ENCODE measurements at places on chromosomes 13 and 19. TPM values are rescaled to one million over a fixed set of nuclear protein-coding genes. Genes with fewer than 3 reads are reported as not detected.

MISP gene
- total RNA-seq, result not detected

- no peak overlapping the region for H3K27ac ChIP-seq
- no peaks in the 10 kb centered on the region for H3K27me3 ChIP-seq
- peaks cover 13% of the 10 kb centered on the region for H3K4me1 ChIP-seq
- peak; percentile 30 for DNase-seq
- H3K36me3 ChIP-seq, result no peaks in the 10 kb centered on the region
Measured at GRCh38 chr19:23991170-23991569, 76.5 kb downstream of the ZNF726 start.

DNA sequence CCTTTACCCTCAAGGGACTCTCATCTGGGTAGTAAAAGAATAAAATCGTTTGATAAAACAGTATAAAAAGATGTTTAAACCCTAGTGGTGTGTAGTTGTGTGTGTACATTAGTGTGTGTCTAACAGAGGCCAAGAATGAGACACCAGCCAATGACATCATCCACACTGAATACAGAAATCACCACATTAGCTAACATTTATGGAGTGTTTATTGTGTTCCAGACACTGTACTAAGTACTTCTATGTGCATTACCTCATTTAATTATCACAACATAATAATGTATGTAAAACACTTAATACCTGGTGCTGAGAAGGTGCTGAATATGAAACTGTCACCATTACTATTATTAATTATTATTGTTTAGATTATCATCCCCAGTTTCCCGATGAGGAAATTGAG, 49.1 kb upstream of the UQCRFS1 start:
- H3K27me3 ChIP-seq, result peaks cover 3% of the 10 kb centered on the region
- H3K27ac ChIP-seq, result no peak overlapping the region
- no peaks in the 10 kb centered on the region for H3K36me3 ChIP-seq
- DNase-seq, result no peak
- no peaks in the 10 kb centered on the region for H3K4me1 ChIP-seq
- no peak overlapping the region for H3K4me3 ChIP-seq

ZNF793 gene
- total RNA-seq, result 3.5 TPM

KBTBD6 gene
- 3.9 TPM for total RNA-seq

DNA sequence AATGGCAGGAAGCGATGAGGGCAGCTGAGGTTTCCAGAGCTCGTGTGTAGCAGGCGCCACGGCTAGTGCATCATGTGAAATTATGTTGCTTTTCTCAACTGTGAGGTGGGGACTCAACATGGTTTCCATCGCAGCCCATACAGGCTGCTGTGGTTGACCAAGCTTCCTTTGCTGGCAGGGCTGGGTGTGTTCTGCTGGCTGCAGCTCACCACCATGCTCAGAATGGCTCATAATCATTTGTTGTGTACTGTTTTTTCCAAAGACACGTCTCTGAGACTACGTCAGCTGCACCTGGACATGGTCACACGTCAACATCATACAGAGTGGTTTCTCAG, 16.1 kb upstream of the RASA3 start:
- H3K4me3 ChIP-seq, result peak overlapping the region; percentile 45
- H3K27me3 ChIP-seq, result no peaks in the 10 kb centered on the region
- DNase-seq, result peak; percentile 93
- H3K4me1 ChIP-seq, result peaks cover 82% of the 10 kb centered on the region
- H3K27ac ChIP-seq, result peak overlapping the region; percentile 89

KCNRG gene
- 0.18 TPM for total RNA-seq

DNA sequence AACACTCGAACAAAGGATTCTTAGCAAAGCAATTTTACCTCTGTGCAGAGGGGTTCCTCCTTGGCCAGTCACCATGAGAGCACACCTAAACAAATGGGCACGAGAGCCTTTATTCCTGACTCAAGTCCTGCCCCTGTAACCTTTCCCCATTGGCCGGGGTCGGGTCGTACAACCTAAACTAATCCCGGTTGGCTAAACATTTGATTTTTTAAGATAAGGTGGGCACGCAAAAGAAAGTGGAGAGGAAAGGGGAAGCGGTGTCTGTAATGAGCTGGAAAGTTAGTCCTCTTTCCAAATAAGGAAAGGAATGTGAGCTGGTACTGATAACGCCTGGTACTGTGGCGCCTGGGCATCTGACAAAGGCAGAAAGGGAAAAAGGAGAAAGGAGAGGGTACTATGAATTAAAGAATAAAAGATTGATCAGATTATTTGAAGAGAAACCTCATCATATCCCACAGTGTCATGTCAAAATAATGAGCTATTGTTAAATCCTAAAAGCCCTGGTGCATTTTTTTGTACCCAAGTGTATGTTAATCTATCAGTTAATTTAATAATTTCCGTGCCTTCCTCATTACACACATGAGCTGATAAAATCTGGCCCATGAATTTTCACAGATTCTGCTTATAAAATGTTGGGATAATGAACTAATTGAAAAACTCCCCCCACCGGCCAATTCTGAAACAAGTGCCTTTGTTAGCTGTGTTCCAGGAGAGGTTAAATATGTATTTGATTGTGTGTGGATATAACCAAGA, 335.7 kb downstream of the RFC3 start:
- peaks cover 10% of the 10 kb centered on the region for H3K4me1 ChIP-seq
- no peak overlapping the region for H3K27ac ChIP-seq
- H3K27me3 ChIP-seq, result peaks cover 7% of the 10 kb centered on the region
- DNase-seq, result no peak
- no peaks in the 10 kb centered on the region for H3K36me3 ChIP-seq
- no peak overlapping the region for H3K4me3 ChIP-seq

DNA sequence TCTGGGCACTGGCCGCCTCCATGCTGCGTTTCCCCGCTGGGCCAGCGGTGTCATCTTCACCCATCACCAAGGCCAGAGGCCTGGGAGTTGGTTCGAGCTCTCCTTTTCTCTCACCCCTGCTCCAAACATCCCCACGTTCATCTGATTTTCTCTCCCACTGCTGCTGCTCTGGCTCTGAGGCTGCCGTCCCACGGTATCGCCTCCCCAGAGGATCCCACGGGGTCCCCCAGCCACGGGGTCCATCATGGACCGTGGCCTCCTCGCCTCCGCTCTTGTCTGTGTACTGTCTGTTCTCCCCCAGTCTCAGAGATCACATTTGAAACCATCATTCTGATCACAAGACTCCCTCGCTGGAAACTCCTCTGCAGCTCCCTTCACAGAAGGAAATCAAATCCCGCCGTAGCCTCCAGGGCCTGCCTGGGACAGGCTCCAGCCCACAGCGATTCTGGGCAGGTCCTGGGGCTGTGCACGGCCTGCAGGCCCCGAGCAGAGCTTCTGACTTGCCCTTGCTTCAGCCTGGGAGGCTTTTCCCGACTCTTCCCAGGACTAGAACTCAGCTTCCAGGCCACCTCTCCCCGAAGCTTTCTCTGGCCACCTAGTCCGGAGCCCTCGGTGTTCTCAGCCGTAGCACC, 64.2 kb downstream of the SOX1 start:
- H3K36me3 ChIP-seq, result no peaks in the 10 kb centered on the region
- DNase-seq, result no peak
- no peak overlapping the region for H3K4me3 ChIP-seq
- H3K27ac ChIP-seq, result no peak overlapping the region
- H3K27me3 ChIP-seq, result peaks cover 1% of the 10 kb centered on the region

DNA sequence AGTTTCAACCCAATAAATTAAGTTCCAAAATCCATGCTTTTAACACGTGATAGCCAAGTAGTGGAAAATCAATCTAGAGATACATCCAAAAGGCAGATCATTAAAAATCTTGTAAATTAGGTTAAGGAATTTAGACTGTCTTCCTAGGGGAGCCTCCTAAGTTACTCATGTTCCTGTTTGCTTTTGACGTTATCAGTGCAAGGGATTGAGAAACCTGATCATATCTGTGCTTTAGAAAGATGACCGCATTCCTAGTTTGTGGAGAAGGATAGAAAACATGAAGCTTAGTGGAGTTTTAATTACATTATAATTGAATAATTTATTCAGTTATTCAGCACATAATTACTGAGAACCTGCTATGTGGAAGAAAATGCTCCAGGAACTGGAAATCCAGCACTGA, 251.0 kb upstream of the ARGLU1 start:
- H3K36me3 ChIP-seq, result no peaks in the 10 kb centered on the region
- no peak for DNase-seq
- H3K27ac ChIP-seq, result no peak overlapping the region
- no peak overlapping the region for H3K4me3 ChIP-seq

DNA sequence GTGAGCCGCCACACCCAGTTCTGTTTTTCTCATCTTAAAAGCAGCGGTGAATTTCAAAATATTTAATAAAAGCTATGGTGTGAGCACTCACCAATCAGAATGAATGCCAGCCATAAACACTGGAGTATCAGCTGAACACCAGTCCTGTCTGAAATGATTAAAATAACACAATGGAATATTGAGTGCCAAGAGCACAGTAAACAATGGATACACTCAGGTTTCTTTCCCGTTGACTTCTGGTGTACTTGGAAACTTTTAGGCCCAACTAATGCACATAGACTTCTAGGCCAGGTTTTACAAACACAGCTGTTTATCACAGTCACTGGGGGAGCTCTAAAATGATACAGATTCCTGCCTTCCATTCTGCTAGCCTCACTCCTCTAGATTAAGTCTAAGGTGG, 68.3 kb downstream of the SLC6A16 start:
- no peak overlapping the region for H3K27ac ChIP-seq
- H3K27me3 ChIP-seq, result peaks cover 24% of the 10 kb centered on the region
- H3K36me3 ChIP-seq, result no peaks in the 10 kb centered on the region
- DNase-seq, result no peak
- no peaks in the 10 kb centered on the region for H3K4me1 ChIP-seq

DNA sequence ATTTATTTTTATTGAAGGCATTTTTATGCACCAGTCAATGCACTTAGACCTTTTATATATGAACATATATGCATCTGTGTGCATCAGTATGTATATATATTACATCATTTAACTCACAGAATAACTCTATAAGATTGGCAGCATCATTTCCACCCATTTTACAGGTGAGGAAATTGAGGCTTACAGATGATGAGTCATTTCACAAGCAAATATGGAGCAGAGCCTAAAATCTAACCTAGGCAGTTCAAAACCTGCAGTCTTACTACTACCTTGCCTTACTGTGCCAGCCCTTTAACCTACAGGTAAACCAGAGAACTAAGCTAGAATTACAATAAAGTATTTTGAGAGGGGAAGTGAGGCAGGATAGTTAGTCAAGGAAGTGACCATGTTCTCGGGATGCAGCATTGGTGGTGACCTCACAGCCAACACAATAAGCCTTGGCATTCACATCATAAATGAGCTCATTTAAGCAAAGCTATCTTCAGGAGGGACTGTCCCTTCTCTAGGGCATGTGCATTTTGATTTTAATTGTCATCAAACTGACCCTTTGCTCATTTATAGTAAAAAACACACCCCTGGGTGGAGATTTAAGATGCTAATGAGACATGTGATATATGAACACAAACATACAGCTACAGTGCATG, 274.3 kb downstream of the DCLK1 start:
- H3K27ac ChIP-seq, result no peak overlapping the region
- peaks cover 5% of the 10 kb centered on the region for H3K4me1 ChIP-seq
- H3K27me3 ChIP-seq, result peaks cover 10% of the 10 kb centered on the region
- H3K4me3 ChIP-seq, result no peak overlapping the region

ZNF226 gene
- total RNA-seq, result 6.7 TPM

ZNF441 gene
- 4.3 TPM for total RNA-seq

DNA sequence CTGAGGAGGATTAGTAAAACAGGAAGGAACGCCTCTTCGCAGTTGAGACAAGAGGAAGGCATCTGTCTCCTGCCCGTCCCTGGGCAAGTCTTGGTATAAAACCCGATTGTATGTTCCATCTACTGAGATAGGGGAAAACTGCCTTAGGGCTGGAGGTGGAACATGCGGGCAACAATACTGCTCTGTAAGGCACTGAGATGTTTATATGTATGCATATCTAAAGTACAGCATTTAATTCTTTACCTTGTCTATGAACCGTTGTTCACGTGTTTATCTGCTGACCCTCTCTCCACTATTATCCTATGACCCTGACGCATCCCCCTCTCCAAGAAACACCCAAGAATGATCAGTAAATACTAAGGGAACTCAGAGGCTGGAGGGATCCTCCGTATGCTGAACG, 722 bp upstream of the TIMM50 start:
- H3K27ac ChIP-seq, result peak overlapping the region; percentile 93
- no peaks in the 10 kb centered on the region for H3K27me3 ChIP-seq
- DNase-seq, result no peak
- peaks cover 28% of the 10 kb centered on the region for H3K4me1 ChIP-seq
- H3K36me3 ChIP-seq, result peaks cover 33% of the 10 kb centered on the region

GRCh38 chr13:30366088-30366487, 56.2 kb upstream of the UBE2L5 start:
- no peak overlapping the region for H3K4me3 ChIP-seq
- DNase-seq, result no peak
- H3K27ac ChIP-seq, result no peak overlapping the region

DNA sequence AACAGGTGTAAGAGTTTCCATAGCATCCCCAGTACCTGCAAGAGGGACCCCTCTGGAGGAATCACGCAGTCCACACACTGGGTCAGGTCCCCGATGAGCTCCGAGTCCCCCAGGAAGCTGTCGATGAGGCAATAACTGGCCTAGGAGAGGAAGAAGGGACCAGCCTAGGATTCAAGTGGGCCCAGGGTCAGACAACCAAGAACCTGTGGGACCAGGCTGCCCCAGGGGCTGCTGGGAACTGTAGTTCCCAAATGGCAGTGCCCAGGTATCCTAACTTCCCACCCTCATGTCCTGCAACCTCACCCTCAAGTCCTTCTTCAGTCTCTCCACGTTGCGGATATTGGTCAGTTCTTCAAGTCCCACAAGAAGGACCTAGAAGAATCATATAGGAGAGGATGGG, 1.8 kb downstream of the FUZ start:
- peaks cover 35% of the 10 kb centered on the region for H3K4me1 ChIP-seq
- no peaks in the 10 kb centered on the region for H3K27me3 ChIP-seq
- H3K36me3 ChIP-seq, result peaks cover 8% of the 10 kb centered on the region
- H3K27ac ChIP-seq, result no peak overlapping the region

- H3K27me3 ChIP-seq, result peaks cover 6% of the 10 kb centered on the region
- H3K4me3 ChIP-seq, result no peak overlapping the region
- DNase-seq, result no peak
- H3K4me1 ChIP-seq, result no peaks in the 10 kb centered on the region
- no peak overlapping the region for H3K27ac ChIP-seq
Measured at GRCh38 chr19:46442808-46443450, 14.2 kb upstream of the PNMA8C start.

ICAM4 gene
- 0.36 TPM for total RNA-seq

GRCh38 chr13:48072304-48072703, 22.6 kb downstream of the MED4 start:
- peaks cover 3% of the 10 kb centered on the region for H3K4me1 ChIP-seq
- peaks cover 90% of the 10 kb centered on the region for H3K36me3 ChIP-seq
- H3K27me3 ChIP-seq, result no peaks in the 10 kb centered on the region
- no peak overlapping the region for H3K4me3 ChIP-seq
- no peak for DNase-seq
- peak overlapping the region; percentile 53 for H3K27ac ChIP-seq

LILRB5 gene
- not detected for total RNA-seq

- DNase-seq, result peak; percentile 88
- peak within 1 kb of the TSS; percentile 95 for H3K27ac ChIP-seq
- H3K4me3 ChIP-seq, result peak within 1 kb of the TSS; percentile 94
- H3K36me3 ChIP-seq, result peaks cover 51% of the 10 kb centered on the region
- no peaks in the 10 kb centered on the region for H3K27me3 ChIP-seq
Measured at GRCh38 chr19:3984908-3985642, at the start of gene EEF2. Gene EEF2, minus strand, starts transcription at chr19:3985463. Its CDS starts 83 bp downstream, at chr19:3985380.

- peaks cover 3% of the 10 kb centered on the region for H3K4me1 ChIP-seq
- peaks cover 1% of the 10 kb centered on the region for H3K27me3 ChIP-seq
- peak overlapping the region; percentile 27 for H3K27ac ChIP-seq
- DNase-seq, result peak; percentile 19
Measured at GRCh38 chr13:75869981-75870380, 233.9 kb downstream of the LMO7 start.

MEIOSIN gene
- not detected for total RNA-seq

GRCh38 chr19:58498316-58499020, 13.3 kb downstream of the SLC27A5 start:
- peak overlapping the region; percentile 87 for H3K4me3 ChIP-seq
- peaks cover 4% of the 10 kb centered on the region for H3K36me3 ChIP-seq
- DNase-seq, result no peak
- H3K27me3 ChIP-seq, result no peaks in the 10 kb centered on the region
- peak overlapping the region; percentile 86 for H3K27ac ChIP-seq

HMGB1 gene
- total RNA-seq, result 666 TPM
